ENCODE measurements at places on chromosomes 5 and 9. TPM values are rescaled to one million over a fixed set of nuclear protein-coding genes. Genes with fewer than 3 reads are reported as not detected.

DNA sequence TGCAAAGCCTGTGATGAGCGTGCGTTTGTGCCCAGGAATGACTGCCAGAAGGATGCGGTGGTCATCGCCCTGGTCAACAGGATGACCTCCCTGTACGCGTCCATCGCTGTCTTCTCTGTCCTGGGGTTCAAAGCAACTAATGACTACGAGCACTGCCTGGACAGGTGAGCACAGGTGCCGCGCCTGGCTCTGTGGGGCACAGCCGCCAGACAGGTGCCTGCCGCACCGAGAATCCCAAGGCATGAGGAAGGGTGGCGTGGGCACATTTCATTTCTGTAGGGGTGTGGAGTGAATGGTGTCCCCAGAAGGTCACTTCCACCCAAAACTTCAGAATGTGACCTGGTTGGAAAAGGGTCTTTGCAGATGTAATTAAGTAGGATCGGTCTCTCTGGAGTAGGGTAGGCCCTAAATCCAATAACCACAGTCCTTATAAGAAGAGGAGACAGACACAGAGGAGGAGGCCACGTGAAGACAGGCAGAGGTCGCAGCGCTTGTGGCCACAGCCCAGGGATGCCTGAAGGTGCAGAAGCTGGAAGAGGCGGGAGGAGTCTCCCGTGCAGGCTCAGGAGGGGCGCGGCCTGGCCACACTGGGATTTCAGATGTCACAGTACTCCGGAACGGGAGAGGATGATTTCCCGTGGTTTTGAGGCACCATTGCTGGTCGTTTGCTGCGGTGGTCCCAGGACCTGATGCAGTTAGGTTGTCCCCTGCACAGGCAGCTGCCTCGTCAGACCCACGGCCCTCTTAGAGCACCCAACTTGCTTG, 15.5 kb downstream of the SLC6A18 start:
- H3K4me1 ChIP-seq = no peaks in the 10 kb centered on the region
- DNase-seq = no peak
- no peak overlapping the region for H3K4me3 ChIP-seq
- H3K27ac ChIP-seq = no peak overlapping the region

- H3K4me1 ChIP-seq = no peaks in the 10 kb centered on the region
- peaks cover 6% of the 10 kb centered on the region for H3K36me3 ChIP-seq
- no peak overlapping the region for H3K4me3 ChIP-seq
Observed at GRCh38 chr5:139814704-139815280, 19.2 kb downstream of the PSD2 start.

- H3K4me1 ChIP-seq = no peaks in the 10 kb centered on the region
- no peak overlapping the region for H3K4me3 ChIP-seq
- no peak for DNase-seq
- no peaks in the 10 kb centered on the region for H3K27me3 ChIP-seq
- no peak overlapping the region for H3K27ac ChIP-seq
Observed at GRCh38 chr9:134219646-134220060, 55.3 kb upstream of the RNU6ATAC start.

- H3K4me3 ChIP-seq = no peak overlapping the region
- H3K4me1 ChIP-seq = peaks cover 8% of the 10 kb centered on the region
- no peak for DNase-seq
- H3K27me3 ChIP-seq = no peaks in the 10 kb centered on the region
Observed at GRCh38 chr9:83280790-83281189, 217.8 kb upstream of the RASEF start.

DNA sequence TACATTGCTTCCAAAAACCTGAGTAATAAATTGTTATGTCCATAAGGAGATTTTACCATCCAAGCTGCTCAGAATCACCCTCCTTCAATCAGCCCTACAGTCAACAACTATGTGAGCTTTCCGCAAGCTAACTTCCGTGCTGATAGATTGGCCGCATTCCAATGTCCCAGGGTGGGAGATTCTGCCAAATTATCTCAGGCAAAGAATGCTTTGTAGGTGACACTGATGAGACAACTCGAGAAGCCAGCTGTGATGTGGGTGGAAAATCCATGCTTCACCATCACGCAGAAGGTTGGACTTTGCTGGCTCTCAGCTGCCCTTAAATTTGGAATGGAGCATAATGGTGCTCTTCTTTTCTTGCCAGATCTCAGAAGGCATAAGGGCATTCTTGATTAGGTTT, 44.9 kb upstream of the HCN1 start:
- no peak overlapping the region for H3K4me3 ChIP-seq
- DNase-seq = no peak
- no peaks in the 10 kb centered on the region for H3K4me1 ChIP-seq
- no peak overlapping the region for H3K27ac ChIP-seq
- no peaks in the 10 kb centered on the region for H3K27me3 ChIP-seq
- peaks cover 12% of the 10 kb centered on the region for H3K36me3 ChIP-seq

The TAF11L5 gene
- total RNA-seq = not detected

- no peak overlapping the region for H3K4me3 ChIP-seq
- no peaks in the 10 kb centered on the region for H3K27me3 ChIP-seq
- no peak for DNase-seq
- no peaks in the 10 kb centered on the region for H3K4me1 ChIP-seq
- no peak overlapping the region for H3K27ac ChIP-seq
- no peaks in the 10 kb centered on the region for H3K36me3 ChIP-seq
Observed at GRCh38 chr9:125484350-125485282, 222.4 kb downstream of the MAPKAP1 start.

The SPINK1 gene
- not detected for total RNA-seq

DNA sequence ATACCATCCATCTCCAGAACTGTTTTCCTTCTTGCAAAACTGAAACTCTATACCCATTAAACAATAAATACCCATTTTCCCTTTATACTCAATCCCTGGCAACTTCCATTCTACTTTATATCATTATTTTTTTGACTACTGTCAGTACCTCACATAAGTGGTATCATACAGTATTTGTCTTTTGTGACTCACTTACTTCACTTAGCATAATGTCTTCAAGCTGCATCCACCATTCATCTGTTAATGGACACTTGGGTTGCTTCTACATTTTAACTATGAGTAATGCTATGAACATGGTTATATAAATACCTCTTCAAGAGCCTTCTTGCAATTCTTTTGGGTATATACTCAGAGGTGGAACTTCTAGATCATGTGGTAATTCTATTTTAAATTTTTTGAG, 11.6 kb upstream of the TYRP1 start:
- no peaks in the 10 kb centered on the region for H3K36me3 ChIP-seq
- H3K27me3 ChIP-seq = no peaks in the 10 kb centered on the region
- no peaks in the 10 kb centered on the region for H3K4me1 ChIP-seq
- H3K4me3 ChIP-seq = no peak overlapping the region

The INSL4 gene
- total RNA-seq = not detected

The KIF20A gene
- total RNA-seq = 23.5 TPM

GRCh38 chr9:14962193-14962882, 52.1 kb upstream of the FREM1 start:
- H3K4me3 ChIP-seq = no peak overlapping the region
- H3K4me1 ChIP-seq = no peaks in the 10 kb centered on the region
- no peak overlapping the region for H3K27ac ChIP-seq
- H3K27me3 ChIP-seq = peaks cover 6% of the 10 kb centered on the region
- no peak for DNase-seq
- H3K36me3 ChIP-seq = no peaks in the 10 kb centered on the region

The MUSK gene
- total RNA-seq = not detected

DNA sequence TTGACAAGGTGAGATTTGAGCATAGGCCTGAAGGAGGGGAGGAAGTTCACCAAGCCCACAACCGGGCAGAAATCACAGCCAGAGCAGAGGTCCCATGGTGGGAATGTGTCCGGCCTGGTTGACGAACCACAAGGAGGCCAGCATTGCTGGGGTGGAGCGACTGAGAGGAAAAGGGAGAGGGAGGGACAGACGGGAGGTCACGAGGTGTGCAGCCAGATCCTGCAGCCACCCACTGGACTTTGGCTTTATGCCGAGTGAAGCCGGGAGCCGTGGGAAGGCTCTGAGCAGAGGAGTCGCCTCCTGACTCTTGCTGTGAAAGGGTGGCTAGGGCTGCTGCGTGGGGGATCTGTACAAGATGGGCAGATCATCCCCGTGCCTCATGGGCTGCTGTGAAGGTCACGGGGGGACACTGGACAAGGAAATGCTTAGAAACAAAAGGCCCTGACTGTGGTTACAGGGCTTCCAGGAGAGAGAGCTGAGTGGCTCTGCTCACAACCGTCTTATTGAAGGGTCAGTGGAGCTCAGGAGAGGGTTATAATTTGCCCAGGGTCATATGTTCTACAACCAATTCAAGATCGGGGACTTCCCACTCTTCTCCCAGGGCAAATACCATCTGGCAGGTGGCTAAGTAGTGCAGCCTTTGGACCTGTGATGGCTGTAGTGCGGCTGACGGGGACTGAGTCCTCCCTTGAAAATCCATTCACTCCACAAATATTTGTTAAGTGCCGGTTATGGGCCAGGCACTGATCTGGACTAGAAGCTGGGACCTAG, 15.6 kb upstream of the CD74 start:
- no peaks in the 10 kb centered on the region for H3K36me3 ChIP-seq
- H3K4me3 ChIP-seq = no peak overlapping the region
- H3K27ac ChIP-seq = peak overlapping the region; percentile 24
- no peaks in the 10 kb centered on the region for H3K27me3 ChIP-seq

GRCh38 chr9:7394002-7394774, 405.4 kb downstream of the DMAC1 start:
- peaks cover 7% of the 10 kb centered on the region for H3K27me3 ChIP-seq
- H3K4me3 ChIP-seq = no peak overlapping the region
- no peaks in the 10 kb centered on the region for H3K4me1 ChIP-seq
- no peak for DNase-seq

The RELL2 gene
- total RNA-seq = 39.3 TPM

The PCDHB16 gene
- not detected for total RNA-seq

- no peaks in the 10 kb centered on the region for H3K4me1 ChIP-seq
- H3K27me3 ChIP-seq = peaks cover 43% of the 10 kb centered on the region
- no peaks in the 10 kb centered on the region for H3K36me3 ChIP-seq
- H3K4me3 ChIP-seq = no peak overlapping the region
- no peak overlapping the region for H3K27ac ChIP-seq
Observed at GRCh38 chr5:172607213-172607793, 33.8 kb upstream of the NEURL1B start.

The GLRA1 gene
- total RNA-seq = not detected

- H3K4me1 ChIP-seq = peaks cover 75% of the 10 kb centered on the region
- peak overlapping the region; percentile 65 for H3K27ac ChIP-seq
- DNase-seq = peak; percentile 51
- peaks cover 6% of the 10 kb centered on the region for H3K36me3 ChIP-seq
- no peaks in the 10 kb centered on the region for H3K27me3 ChIP-seq
- no peak overlapping the region for H3K4me3 ChIP-seq
Observed at GRCh38 chr9:113541019-113541900, 77.7 kb downstream of the RGS3 start.

The ACOT12 gene
- total RNA-seq = not detected

DNA sequence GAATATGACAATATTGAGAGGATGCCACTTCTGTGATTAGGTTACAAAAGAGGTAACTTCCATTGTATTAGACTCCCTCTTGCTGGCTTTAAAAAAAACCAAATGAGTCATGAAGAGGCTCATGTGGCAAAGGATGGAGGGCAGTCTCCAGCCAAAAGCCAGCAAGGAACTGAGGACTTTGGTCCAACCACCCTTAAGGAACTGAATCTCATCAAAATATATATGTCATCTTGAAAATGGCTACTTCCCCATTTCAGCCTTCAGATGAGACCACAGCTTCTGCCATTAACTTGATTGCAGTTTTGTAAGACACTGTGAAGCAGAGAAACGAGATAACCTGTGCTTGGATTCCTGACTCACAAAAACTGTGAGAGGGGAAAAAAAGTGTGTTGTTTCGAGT, 15.5 kb upstream of the TRIM32 start:
- H3K27me3 ChIP-seq = no peaks in the 10 kb centered on the region
- H3K27ac ChIP-seq = no peak overlapping the region
- no peaks in the 10 kb centered on the region for H3K4me1 ChIP-seq
- H3K36me3 ChIP-seq = peaks cover 5% of the 10 kb centered on the region

DNA sequence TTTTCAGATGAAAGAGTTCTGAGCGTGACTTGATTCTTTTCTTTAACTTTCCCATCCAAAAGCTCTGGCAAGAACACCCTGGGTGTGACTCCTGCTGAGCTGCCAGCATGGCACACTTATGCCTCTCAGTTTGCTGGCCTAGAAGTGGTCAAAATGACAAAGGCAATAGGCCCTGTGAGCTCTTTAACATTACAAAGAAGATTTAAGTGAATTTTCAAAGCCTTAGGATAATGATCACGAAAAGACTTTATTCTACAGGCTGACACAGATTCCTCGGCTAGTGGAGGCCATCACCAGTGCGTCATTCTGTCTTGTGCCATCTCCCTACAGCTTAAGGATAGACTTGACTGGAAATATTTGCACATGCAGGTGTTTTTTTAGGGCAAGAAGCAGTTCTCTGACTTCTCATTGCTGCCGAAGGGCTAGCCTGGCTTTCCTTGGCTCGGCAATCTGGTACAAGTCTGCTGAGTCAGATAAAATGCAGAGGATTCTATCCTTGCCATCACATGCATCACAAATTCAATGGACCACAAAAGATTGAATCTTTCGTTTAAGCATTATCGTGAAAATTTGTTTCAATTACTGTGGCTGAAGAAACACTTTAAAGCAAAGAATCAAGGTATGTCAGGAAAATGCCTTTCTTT, 311.5 kb downstream of the COX7C start:
- H3K36me3 ChIP-seq = no peaks in the 10 kb centered on the region
- H3K4me3 ChIP-seq = no peak overlapping the region
- no peaks in the 10 kb centered on the region for H3K4me1 ChIP-seq
- no peak overlapping the region for H3K27ac ChIP-seq

GRCh38 chr9:98465799-98466198, 210.3 kb upstream of the TBC1D2 start:
- peaks cover 5% of the 10 kb centered on the region for H3K36me3 ChIP-seq
- H3K4me3 ChIP-seq = no peak overlapping the region
- H3K27ac ChIP-seq = no peak overlapping the region
- H3K4me1 ChIP-seq = no peaks in the 10 kb centered on the region
- H3K27me3 ChIP-seq = peaks cover 14% of the 10 kb centered on the region

The PSAT1 gene
- 44.9 TPM for total RNA-seq

DNA sequence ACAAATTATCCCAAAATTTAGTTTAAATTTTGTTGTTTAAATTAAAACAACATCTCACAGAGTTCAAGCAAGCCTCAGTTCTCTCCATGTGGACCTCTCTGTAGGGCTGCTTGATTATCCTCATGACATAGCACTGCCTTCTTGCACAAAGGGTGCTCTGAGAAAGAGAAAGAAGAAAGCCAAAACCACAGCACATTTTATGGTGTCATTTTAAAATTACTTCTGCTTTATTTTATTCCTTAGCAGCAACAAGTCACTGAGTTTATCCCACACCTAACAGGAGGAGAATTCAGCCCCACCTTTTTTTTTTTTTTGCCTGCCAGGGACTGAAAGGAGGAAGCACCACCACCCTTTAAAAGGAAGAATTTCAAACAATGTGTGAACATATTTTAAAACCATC, 12.8 kb upstream of the KCNV2 start:
- H3K27ac ChIP-seq = no peak overlapping the region
- no peaks in the 10 kb centered on the region for H3K27me3 ChIP-seq
- DNase-seq = no peak
- H3K4me3 ChIP-seq = no peak overlapping the region

GRCh38 chr9:5846096-5846495, 13.2 kb upstream of the ERMP1 start:
- DNase-seq = no peak
- no peaks in the 10 kb centered on the region for H3K27me3 ChIP-seq
- peak overlapping the region; percentile 78 for H3K4me3 ChIP-seq
- H3K36me3 ChIP-seq = peaks cover 5% of the 10 kb centered on the region

All from natural killer cell treated with Interleukin-12 subunit alpha and Interleukin-12 subunit beta and Interleukin-15 and Interleukin-18, amount 100 ng/mL, for 72 hours (primary cell).